ENCODE measurements at places on chromosomes 1 and 21.

GRCh38 chr1:216528816-216529215 is 105.6 kb upstream of the USH2A start:
- peak; percentile 20 for DNase-seq

- no peak for DNase-seq
These were observed 440 bp upstream of the LENEP start for GRCh38 chr1:154992721-154993571.

- DNase-seq = no peak
These were observed 154.9 kb downstream of the ZNF648 start for GRCh38 chr1:181906631-181907030.

GRCh38 chr1:220521778-220522177 is 6.2 kb upstream of the MARK1 start:
- no peak for DNase-seq

GRCh38 chr21:43590194-43590593 is 69.1 kb downstream of the HSF2BP start:
- DNase-seq = no peak

GRCh38 chr1:168552961-168553360 is 9.2 kb upstream of the XCL2 start:
- DNase-seq = no peak

DNA sequence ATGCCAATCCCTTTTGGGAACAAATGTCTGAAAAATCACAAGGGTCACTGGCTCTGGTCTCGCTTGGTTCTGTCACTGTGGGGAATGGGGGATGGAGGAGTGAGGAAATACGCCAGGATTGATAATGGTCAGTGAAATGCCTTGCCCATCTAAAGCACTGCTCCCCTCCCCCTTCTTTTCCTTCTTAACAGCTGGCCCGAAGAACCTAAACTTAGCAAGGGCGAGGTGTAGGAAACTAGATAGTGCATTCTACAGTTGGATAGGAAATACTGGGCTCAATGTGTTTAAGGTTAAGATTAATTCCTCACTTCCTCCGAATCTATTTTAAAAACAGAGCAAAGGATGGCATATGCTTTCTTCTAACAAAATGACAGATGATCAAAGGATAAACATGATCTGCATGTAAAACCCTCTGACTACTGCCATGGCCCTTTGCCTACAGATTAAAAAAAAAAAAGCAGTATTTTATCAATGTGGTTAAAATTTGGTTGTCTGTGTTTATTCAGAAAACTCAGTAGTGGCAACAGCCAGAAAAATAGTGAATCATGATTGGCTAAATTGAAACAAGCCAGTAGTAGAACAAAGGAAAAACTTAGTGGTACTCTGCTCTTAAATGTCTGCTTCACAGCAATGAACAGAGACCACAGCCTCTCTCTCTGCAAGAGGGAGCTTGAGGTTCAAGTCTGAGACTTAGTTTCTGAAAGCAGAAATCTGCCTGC is 86.1 kb upstream of the VAV3 start:
- DNase-seq = no peak

Measured in prostate gland (tissue), 2 donors.